Right kidney (tissue), 9 donors: ENCODE measurements at places on chromosomes 5 and 9.

- DNase-seq: no peak
Observed at GRCh38 chr5:146238973-146239372, 35.6 kb downstream of the RBM27 start.

DNA sequence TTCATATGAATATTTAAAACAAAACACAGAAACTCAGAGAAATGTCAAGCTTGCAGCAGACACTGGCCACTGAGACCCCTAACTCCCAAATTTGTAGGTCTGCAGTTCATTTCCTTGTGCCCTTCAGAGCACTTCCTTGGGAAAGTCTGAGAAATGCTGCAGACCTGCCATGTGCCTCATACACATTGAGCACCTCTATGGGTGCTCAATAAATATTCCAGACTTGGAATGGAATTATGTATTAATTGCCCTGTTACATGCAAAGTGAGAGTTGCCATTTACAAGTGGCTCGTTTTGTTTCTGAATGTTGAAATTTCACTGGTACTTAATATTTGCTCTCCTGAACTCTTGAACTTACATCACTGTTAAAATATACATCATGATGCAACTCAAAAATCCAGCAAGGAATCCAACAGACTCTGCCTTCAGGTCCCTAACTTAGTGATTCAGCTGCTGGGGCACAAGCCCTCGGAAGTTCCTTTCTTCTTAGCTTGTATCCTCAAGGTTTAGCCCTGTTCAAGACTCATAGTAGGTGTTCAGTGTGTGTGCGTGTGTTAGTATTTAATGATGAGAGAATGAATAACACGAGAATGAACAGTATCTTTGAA, 90.6 kb downstream of the PTCD2 start:
- no peak for DNase-seq

- peak; percentile 47 for DNase-seq
Observed at GRCh38 chr5:159442206-159442850, 112.0 kb upstream of the IL12B start.

- DNase-seq: no peak
Observed at GRCh38 chr9:7130266-7130820, 372.6 kb downstream of the KDM4C start.

- DNase-seq: no peak
Observed at GRCh38 chr9:131812116-131812790, 72.4 kb upstream of the RAPGEF1 start.

DNA sequence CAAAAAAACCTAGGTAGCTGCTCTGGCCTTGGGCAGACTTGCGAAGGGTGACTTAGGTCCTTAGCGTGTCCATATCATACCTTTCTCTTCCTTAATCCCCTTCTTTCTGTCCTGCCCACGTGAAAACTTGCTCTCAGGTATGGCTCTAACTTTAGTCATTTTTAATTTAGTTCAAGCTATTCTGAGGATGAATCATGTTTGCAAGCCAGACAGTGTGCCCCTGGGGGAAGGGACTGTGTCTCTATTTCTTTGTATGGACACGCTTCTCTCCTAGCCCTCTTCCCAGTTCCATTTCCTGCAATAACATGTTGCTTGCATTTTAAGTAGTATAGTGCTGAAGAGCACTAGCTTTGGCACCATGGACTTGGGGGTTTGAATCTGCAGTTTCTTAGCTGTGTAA, 120.6 kb downstream of the PTTG1 start:
- DNase-seq: no peak

GRCh38 chr5:107403228-107403953, 267.3 kb downstream of the EFNA5 start:
- DNase-seq: no peak

GRCh38 chr9:19927560-19927959, 138.7 kb upstream of the SLC24A2 start:
- DNase-seq: no peak

DNA sequence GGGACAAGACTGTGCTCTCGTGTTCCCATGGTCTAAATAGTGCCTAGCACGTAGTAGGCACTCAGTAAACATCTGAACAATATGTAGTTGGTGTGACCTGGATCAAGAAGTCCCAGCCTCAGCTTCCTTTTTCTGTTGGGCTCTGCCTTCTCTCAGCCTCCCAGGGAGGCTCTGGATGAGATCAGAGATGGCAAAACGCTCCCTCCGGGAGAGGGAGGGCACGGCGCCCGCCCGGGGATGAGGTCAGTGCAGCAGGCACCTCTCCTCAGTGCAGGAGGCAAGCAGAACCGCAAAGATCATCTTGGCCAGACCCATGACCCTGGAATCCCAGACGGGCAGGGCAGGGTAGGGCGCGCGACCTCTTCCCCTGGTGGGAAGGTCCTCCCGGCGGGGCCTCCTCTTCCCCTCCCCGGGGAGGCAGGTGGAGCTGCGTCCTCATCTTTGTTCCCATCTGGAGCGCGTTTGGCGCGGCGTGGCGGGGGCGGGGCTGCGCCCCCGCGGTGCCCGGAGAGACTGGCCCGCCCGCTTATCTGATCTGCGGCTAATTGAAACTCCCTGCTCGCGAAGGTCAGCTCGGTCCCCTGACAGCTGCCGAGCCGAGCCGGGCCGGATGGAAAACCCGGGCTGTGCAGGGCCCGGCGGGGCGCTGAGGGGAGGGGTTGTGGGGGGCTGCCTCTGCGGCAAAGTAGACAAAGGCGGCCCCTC, 60.9 kb downstream of the CXXC5 start:
- peak; percentile 92 for DNase-seq

DNA sequence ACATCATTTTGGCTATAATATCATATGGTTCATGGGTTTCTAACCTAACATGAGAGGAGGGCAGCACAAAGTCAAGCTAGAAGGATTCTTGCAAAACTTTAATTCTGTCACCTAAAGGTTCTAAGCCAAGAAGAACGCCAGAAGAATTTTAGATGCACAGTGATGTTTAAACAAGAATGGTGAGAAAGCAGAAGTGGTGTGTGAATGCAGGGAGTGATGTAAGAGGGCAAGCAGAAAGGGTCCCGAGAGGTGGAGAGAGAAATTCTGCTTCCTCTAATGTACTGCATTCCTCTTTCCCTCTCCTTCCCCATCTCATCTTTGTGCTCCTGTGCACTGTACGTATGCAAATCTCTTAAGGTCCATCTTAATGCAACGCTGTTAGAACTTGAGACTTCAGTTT, 2.1 kb upstream of the TRMO start:
- no peak for DNase-seq

DNA sequence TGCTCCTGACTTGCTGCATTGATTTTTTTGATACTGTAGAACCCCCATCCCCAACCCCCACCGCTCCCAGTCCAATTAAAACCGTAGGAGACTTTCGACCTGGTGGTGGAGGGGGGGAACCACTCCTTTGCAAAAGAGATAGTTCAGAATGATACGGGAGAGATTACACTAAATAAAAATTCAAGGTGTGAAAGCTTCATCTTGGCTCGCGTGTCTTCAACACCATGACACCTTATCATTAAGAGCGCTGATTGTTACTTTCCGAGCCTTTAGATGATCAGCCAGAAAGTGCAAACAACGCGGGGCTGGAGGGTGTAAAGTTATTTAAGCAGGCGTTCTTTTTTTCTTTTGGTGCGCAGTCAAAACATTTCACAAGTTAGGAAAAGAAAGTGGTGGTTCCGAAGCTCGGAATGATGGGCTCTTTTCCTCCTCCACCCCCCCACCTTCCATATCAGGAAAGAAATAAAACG, 1.3 kb upstream of the ZNF462 start:
- no peak for DNase-seq

DNA sequence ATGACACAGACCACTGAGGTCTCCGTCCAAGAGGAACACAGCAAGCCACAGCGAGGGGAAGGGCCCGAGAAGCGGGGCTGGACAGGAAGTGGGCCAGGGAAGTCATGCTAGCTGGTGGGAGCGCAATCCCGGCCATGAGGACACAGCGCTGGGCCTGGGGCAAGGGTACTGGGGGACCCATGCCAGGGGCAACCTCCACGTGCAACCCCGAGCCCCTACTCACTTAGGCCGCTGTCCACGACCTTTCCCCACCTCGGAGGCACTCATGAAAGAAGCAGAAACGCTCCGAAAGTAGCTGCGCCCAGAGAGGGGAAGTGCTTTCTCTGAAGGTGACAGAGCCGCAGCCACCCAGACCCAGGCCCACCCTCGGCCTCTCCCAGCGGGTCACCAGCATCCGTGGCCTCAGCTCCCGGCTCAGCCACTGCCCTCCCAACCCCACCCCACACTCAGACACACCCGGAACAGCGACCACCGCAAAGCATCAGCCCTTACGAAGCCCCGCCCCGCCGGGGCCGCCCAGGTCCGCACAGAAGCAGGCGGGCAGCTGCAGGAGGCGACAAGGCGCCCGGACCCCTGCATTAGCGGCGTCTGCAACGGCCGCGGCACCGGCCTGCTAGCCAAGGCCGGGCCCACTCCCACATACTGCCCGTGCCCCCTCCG, 782 bp downstream of the BICD2 start:
- peak; percentile 52 for DNase-seq

- no peak for DNase-seq
Observed at GRCh38 chr9:130913599-130914416, 17.2 kb upstream of the QRFP start.

- no peak for DNase-seq
Observed at GRCh38 chr9:27371382-27371781, 74.4 kb upstream of the EQTN start.

- DNase-seq: no peak
Observed at GRCh38 chr9:14205463-14205862, 108.5 kb downstream of the NFIB start.

DNA sequence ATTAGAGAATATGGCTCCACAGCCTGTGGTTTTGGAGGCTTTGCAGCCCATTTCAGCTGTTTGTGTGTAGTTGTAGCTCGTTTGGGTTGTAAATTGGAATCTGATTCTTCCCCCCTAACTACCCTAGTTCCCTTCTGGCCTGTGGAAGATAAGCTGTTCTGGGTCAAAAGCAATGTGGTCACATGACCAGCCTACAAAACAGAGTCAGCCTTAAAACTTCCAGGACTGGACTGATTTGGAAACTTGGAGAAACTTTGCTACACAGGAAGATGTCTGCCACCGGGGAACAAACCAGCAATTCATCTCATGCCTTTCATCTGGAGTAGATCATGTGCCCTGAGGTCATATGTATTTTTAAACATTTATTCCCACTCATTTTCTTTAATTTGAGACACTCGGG, 83.8 kb downstream of the DAPK1 start:
- DNase-seq: no peak

GRCh38 chr9:128438343-128439109, 17.3 kb upstream of the ODF2 start:
- peak; percentile 59 for DNase-seq
